Thyroid gland (tissue), 4 donors: ENCODE measurements at places on chromosomes 5 and 9. TPM values are rescaled to one million over a fixed set of nuclear protein-coding genes. Genes with fewer than 3 reads are reported as not detected.

Gene KLF9
- total RNA-seq, result 96.3 TPM

Gene CACFD1
- total RNA-seq, result 21.4 TPM

DNA sequence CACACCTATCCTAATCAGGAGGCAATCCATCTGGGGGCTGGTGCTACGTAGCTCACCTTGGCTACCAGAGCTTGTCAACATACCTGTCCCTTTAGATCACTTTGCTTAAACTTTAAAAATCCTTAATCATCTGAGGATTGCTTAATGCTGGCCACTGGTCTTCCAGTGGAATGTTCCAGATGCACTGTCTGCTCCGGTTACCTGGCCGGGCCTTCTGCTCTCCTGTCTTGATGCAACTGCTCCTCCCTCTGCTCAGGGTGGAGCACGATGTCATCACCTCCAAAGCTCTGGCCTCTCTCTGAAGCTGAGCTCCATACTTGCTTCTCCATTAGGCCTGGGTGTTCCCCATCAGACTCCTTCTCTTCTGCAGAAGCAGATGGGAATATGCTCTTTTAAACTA lies 106.5 kb upstream of the OTULINL start:
- no peak for DNase-seq

GRCh38 chr5:65191554-65192135 lies 290.1 kb downstream of the ADAMTS6 start:
- DNase-seq, result no peak

- no peak for DNase-seq
Measured at GRCh38 chr9:7607421-7607820, 192.2 kb downstream of the DMAC1 start.

DNA sequence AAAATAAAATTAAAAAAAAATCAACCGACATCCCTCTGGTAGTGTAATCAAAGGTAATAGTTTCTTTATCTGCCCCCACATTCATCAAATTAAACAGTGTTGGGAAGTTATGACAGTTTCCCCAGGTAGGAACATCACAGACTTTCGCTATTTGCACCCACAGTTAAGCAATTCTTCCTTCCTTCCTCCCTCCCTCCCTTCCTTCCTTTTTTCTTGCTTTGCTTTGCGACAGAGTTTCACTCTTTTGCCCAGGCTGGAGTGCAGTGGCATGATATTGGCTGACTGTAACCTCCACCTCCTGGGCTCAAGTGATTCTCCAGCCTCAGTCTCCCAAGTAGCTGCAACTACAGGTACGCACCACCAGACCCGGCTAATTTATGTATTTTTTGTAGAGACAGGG lies 10.8 kb upstream of the BICD2 start:
- DNase-seq, result no peak

- no peak for DNase-seq
Measured at GRCh38 chr5:139446956-139447779, 7.8 kb upstream of the DNAJC18 start.
